ENCODE measurements at places on chromosomes 5 and 9.

DNA sequence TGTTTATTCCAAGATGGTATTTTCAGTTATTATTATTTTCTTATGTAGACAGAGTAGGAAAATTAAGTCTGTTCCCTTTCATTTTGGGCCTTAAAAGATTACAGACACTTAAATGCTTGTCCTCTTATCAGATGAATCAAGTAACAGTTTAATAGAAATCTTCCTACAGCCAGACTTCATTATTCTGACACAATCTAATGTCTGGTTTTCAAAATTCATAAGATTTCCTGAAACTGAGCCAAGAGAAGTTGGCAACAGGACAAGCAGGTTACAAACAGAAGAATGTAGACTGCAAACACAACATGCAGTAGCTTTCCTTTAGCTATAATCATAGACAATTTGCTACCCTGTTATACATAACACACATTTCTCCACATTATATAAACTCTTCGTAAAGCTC is 130.5 kb downstream of the FBXL17 start:
- no peak for DNase-seq
- no peak overlapping the region for H3K27ac ChIP-seq
- H3K36me3 ChIP-seq: no peaks in the 10 kb centered on the region
- no peaks in the 10 kb centered on the region for H3K27me3 ChIP-seq
- H3K4me3 ChIP-seq: no peak overlapping the region

DNA sequence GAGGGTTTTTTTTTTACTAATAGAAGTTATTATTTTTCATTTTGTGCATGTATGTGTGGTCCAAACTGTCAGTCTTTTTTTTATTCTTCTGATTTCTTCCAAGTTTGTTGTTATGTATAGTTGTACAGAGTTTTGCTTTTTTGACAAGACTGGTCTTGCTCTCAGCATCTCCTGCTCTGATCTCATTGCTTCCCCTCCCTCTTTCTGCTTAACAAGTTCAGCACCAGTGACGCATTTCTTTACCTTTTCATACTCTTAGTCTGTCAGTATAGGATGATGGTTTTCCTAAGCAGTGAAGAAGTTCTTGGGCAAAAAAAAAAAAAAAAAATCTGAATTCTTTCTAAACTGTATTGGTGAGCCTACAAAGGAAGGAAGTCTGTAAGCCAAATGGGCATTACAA is 135.1 kb downstream of the CD180 start:
- H3K27ac ChIP-seq: no peak overlapping the region
- H3K27me3 ChIP-seq: peaks cover 41% of the 10 kb centered on the region
- no peaks in the 10 kb centered on the region for H3K4me1 ChIP-seq
- no peaks in the 10 kb centered on the region for H3K36me3 ChIP-seq

GRCh38 chr5:159906943-159907342 is 9.3 kb upstream of the ADRA1B start:
- no peaks in the 10 kb centered on the region for H3K36me3 ChIP-seq
- no peak overlapping the region for H3K27ac ChIP-seq
- DNase-seq: no peak
- H3K4me3 ChIP-seq: no peak overlapping the region

DNA sequence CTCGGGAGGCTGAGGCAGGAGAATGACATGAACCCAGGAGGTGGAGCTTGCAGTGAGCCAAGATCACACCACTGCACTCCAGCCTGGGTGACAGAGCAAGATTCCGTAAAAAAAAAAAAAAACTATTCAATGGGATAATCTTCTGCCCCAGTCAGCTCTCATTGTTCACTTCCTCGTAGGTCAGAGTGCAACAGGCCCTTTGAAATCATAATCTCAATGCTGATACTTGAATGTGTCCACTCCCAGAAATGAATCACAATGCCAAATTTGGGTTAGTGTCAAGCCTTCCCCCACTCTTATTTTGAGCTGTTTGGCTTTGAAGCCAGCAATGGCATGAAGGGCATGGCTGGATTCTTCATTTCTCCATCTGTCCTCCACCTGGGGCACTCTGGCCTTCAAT is 610.3 kb upstream of the KLF4 start:
- DNase-seq: peak; percentile 56
- H3K4me3 ChIP-seq: no peak overlapping the region
- no peaks in the 10 kb centered on the region for H3K36me3 ChIP-seq
- no peak overlapping the region for H3K27ac ChIP-seq
- no peaks in the 10 kb centered on the region for H3K27me3 ChIP-seq
- H3K4me1 ChIP-seq: peaks cover 9% of the 10 kb centered on the region

- no peak overlapping the region for H3K27ac ChIP-seq
- no peaks in the 10 kb centered on the region for H3K4me1 ChIP-seq
- H3K4me3 ChIP-seq: no peak overlapping the region
- no peaks in the 10 kb centered on the region for H3K27me3 ChIP-seq
- no peaks in the 10 kb centered on the region for H3K36me3 ChIP-seq
Observed at GRCh38 chr5:61423487-61424145, 91.6 kb downstream of the ZSWIM6 start.

- H3K4me3 ChIP-seq: no peak overlapping the region
- peaks cover 5% of the 10 kb centered on the region for H3K4me1 ChIP-seq
- no peak overlapping the region for H3K27ac ChIP-seq
- no peaks in the 10 kb centered on the region for H3K27me3 ChIP-seq
- no peak for DNase-seq
Observed at GRCh38 chr9:136589766-136590763, 44.2 kb upstream of the NOTCH1 start.

- H3K36me3 ChIP-seq: no peaks in the 10 kb centered on the region
- no peak for DNase-seq
- H3K27me3 ChIP-seq: no peaks in the 10 kb centered on the region
- no peak overlapping the region for H3K27ac ChIP-seq
- H3K4me1 ChIP-seq: peaks cover 4% of the 10 kb centered on the region
- no peak overlapping the region for H3K4me3 ChIP-seq
Observed at GRCh38 chr5:77355080-77355479, 137.0 kb downstream of the WDR41 start.

GRCh38 chr9:127349483-127350113 is 47.4 kb upstream of the SLC2A8 start:
- H3K4me3 ChIP-seq: no peak overlapping the region
- no peaks in the 10 kb centered on the region for H3K27me3 ChIP-seq
- DNase-seq: no peak
- H3K27ac ChIP-seq: no peak overlapping the region

DNA sequence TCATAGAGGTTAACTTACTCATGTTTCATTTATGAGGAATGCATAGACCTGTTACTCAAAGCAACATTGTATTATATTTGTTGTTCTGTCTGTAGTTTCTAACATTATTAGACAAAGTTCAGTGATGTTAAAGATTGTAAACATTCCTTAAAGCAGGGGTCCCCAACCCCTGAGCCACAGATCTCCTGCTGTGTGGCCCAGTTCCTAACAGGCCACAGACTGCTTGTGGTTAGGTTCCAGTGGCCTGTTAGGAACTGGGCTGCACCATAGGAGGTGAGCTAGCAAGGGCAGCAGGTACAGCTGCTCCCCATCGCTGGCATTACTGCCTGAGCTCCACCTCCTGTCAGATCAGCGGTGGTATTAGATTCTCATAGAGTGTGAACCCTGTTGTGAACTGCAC is 181.1 kb downstream of the KDM4C start:
- DNase-seq: no peak
- H3K4me1 ChIP-seq: peaks cover 18% of the 10 kb centered on the region
- H3K36me3 ChIP-seq: no peaks in the 10 kb centered on the region
- H3K27ac ChIP-seq: peak overlapping the region; percentile 49

DNA sequence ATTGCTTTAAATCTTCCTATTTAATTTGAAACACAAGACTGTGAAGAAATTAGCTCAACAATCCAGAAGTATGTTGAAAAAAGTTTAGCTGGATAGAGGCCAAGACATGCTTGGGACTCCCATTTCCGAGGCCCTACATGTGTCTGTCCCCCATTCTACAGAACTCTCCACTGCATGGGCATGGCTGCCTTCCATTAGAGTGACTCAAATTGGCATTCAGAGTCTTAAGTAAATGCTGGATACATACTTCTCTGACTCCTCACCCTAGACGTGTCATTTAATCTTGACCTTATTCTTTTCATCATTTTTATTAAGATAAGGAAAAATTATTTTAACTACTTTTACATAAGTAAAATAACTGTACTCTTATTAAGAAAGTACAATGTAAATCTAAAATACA is 530.4 kb upstream of the CDH9 start:
- no peaks in the 10 kb centered on the region for H3K36me3 ChIP-seq
- no peak overlapping the region for H3K4me3 ChIP-seq
- no peaks in the 10 kb centered on the region for H3K4me1 ChIP-seq
- H3K27me3 ChIP-seq: no peaks in the 10 kb centered on the region
- DNase-seq: no peak

GRCh38 chr9:20361229-20361628 is 261.1 kb downstream of the MLLT3 start:
- no peak overlapping the region for H3K4me3 ChIP-seq
- H3K27ac ChIP-seq: no peak overlapping the region
- no peak for DNase-seq
- H3K36me3 ChIP-seq: no peaks in the 10 kb centered on the region
- H3K4me1 ChIP-seq: no peaks in the 10 kb centered on the region

DNA sequence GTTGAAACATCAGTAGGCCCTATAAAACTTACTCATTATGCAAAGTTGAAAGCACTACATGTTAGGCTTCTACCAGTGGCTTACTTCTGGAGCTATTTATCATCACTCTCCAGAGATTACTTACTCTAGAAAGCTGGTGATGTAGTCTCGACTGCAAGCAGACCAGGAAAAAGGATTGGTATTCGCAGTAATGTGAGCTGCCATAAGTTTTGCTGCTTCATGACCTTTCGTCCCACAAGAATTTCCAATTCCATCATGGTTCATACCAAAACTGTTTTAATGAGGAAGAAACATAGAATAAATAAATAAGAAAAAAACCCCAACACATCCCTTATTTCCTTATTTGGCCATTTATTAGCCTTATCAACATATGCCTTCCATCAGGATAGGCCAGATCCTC is 181.9 kb downstream of the ADAMTS6 start:
- no peaks in the 10 kb centered on the region for H3K4me1 ChIP-seq
- no peak for DNase-seq
- H3K27me3 ChIP-seq: no peaks in the 10 kb centered on the region
- no peak overlapping the region for H3K4me3 ChIP-seq

GRCh38 chr5:177306674-177307543 is 3.3 kb downstream of the PRELID1 start:
- DNase-seq: no peak
- no peak overlapping the region for H3K4me3 ChIP-seq
- H3K36me3 ChIP-seq: peaks cover 8% of the 10 kb centered on the region
- peaks cover 57% of the 10 kb centered on the region for H3K4me1 ChIP-seq
- H3K27ac ChIP-seq: no peak overlapping the region

- no peaks in the 10 kb centered on the region for H3K27me3 ChIP-seq
- no peaks in the 10 kb centered on the region for H3K4me1 ChIP-seq
Observed at GRCh38 chr9:116442528-116442927, 244.6 kb upstream of the TRIM32 start.

GRCh38 chr9:70668751-70669150 is 254.3 kb upstream of the KLF9 start:
- no peak overlapping the region for H3K27ac ChIP-seq
- no peaks in the 10 kb centered on the region for H3K36me3 ChIP-seq
- no peaks in the 10 kb centered on the region for H3K4me1 ChIP-seq
- no peak for DNase-seq

- no peak for DNase-seq
- H3K4me3 ChIP-seq: no peak overlapping the region
- H3K27ac ChIP-seq: no peak overlapping the region
- peaks cover 27% of the 10 kb centered on the region for H3K36me3 ChIP-seq
- H3K27me3 ChIP-seq: no peaks in the 10 kb centered on the region
Observed at GRCh38 chr5:1517838-1518237, 5.9 kb downstream of the LPCAT1 start.

GRCh38 chr5:166581826-166582225 is 1709.6 kb upstream of the WWC1 start:
- no peak for DNase-seq
- no peaks in the 10 kb centered on the region for H3K27me3 ChIP-seq
- H3K27ac ChIP-seq: no peak overlapping the region

DNA sequence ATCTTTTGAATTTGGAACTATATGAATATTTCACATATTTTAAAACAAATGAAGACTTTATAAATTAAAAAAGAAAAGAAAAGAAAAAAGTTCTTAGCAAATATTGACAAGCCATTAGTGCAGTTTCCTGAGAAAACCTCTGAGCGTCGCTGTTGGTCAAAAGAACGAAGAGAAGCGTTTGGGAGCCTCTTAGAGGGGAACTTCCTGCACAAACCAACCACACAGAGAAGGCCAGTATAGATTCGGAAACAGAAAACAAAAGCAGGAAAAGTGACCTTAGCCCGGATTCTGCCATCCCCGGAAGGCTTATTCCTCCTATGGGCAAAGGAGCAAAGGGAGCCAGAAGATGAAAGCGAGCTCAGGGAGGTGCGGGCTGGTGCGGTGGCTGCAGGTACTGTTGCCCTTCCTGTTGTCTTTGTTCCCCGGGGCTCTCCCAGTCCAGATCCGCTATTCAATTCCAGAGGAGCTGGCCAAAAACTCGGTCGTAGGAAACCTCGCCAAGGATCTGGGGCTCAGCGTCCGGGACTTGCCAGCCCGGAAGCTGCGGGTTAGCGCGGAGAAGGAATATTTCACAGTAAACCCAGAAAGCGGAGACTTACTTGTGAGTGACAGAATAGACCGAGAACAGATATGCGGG is at the start of gene PCDHGB2:
Gene PCDHGB2 (plus strand): TSS at position 205 of the 637 bp plus-strand sequence. CDS start 142 bp downstream, at position 347.
- no peaks in the 10 kb centered on the region for H3K4me1 ChIP-seq
- H3K36me3 ChIP-seq: no peaks in the 10 kb centered on the region
- H3K27ac ChIP-seq: no peak within 1 kb of the TSS
- H3K27me3 ChIP-seq: no peaks in the 10 kb centered on the region

DNA sequence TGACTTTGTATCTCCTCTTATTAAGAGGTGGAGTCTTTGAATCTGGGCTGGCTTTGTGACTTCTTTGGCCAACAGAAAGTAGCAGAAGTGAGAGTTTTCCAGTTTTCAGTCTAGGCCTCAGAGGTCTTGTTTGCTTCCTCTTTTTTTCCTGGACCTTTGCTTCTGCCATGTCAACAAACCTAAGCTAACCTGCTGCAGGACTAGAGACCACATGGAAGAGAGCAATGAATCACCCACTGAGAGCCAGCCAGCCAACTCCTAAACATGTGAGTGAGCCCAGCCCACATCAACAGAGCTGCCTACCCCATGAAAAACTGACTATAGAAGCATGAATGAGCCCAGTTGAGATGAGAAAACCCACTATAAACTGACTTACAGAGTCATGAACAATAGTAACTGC is 29.9 kb downstream of the MRPL22 start:
- no peak overlapping the region for H3K4me3 ChIP-seq
- H3K4me1 ChIP-seq: no peaks in the 10 kb centered on the region
- H3K36me3 ChIP-seq: no peaks in the 10 kb centered on the region

DNA sequence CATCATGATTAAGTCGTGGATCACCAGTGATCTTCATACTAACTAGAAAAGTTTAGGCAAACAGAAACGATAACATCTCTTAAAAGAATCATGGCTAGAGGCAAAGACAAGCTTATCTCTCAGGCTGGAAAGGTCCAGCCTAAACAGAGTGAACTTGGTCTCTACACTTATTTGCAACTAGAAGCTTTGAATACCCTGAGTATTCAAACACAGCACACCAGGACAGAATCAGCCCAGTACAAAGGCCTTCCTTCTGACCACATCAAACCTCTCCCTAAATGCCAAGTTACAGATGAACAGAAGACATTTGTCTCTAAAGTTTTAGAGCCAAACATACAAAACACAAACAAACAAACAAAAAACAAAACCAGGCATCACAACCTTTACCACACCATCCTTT is 57.2 kb downstream of the ELAVL2 start:
- no peak for DNase-seq
- no peaks in the 10 kb centered on the region for H3K27me3 ChIP-seq
- no peaks in the 10 kb centered on the region for H3K4me1 ChIP-seq
- H3K27ac ChIP-seq: no peak overlapping the region
